ENCODE measurements at places on chromosomes 6 and 20. TPM values are rescaled to one million over a fixed set of nuclear protein-coding genes. Genes with fewer than 3 reads are reported as not detected.

The CPNE5 gene
- total RNA-seq, result 0.47 TPM

The BCAS1 gene
- total RNA-seq, result 0.93 TPM

The MOG gene
- not detected for total RNA-seq

The OR2J3 gene
- not detected for total RNA-seq

The LTB gene
- total RNA-seq, result 0.51 TPM

The RPS6KA2 gene
- total RNA-seq, result 0.51 TPM

The CLPSL1 gene
- total RNA-seq, result not detected

The RSPH9 gene
- total RNA-seq, result not detected

The HTR1B gene
- total RNA-seq, result not detected

The ATP6V1G2 gene
- 0.47 TPM for total RNA-seq

The SCRT2 gene
- total RNA-seq, result 0.75 TPM

The MRPS18B gene
- total RNA-seq, result 125 TPM

The MEI4 gene
- not detected for total RNA-seq

The PSORS1C1 gene
- total RNA-seq, result not detected

The XKR7 gene
- total RNA-seq, result not detected

The CD24 gene
- total RNA-seq, result 27.1 TPM

The SOX18 gene
- total RNA-seq, result 20.4 TPM

The TOP1 gene
- total RNA-seq, result 86.0 TPM

All from K562 (cell line).